ENCODE measurements at places on chromosomes 7 and 10.

- DNase-seq: no peak
Measured at GRCh38 chr10:127215866-127216265, 19.5 kb upstream of the INSYN2A start.

- DNase-seq: no peak
Measured at GRCh38 chr7:1232623-1233332, at the start of gene UNCX. Gene UNCX, plus strand, starts transcription at chr7:1232872. Its CDS starts 146 bp downstream, at chr7:1233018.

GRCh38 chr10:21260066-21260465 is 265.4 kb downstream of the SKIDA1 start:
- DNase-seq: no peak

- DNase-seq: no peak
Measured at GRCh38 chr7:20064974-20065862, 152.0 kb downstream of the MACC1 start.

- DNase-seq: no peak
Measured at GRCh38 chr7:2003931-2004812, 228.6 kb downstream of the MAD1L1 start.

- DNase-seq: no peak
Measured at GRCh38 chr7:4074407-4074806, 607.7 kb upstream of the FOXK1 start.

DNA sequence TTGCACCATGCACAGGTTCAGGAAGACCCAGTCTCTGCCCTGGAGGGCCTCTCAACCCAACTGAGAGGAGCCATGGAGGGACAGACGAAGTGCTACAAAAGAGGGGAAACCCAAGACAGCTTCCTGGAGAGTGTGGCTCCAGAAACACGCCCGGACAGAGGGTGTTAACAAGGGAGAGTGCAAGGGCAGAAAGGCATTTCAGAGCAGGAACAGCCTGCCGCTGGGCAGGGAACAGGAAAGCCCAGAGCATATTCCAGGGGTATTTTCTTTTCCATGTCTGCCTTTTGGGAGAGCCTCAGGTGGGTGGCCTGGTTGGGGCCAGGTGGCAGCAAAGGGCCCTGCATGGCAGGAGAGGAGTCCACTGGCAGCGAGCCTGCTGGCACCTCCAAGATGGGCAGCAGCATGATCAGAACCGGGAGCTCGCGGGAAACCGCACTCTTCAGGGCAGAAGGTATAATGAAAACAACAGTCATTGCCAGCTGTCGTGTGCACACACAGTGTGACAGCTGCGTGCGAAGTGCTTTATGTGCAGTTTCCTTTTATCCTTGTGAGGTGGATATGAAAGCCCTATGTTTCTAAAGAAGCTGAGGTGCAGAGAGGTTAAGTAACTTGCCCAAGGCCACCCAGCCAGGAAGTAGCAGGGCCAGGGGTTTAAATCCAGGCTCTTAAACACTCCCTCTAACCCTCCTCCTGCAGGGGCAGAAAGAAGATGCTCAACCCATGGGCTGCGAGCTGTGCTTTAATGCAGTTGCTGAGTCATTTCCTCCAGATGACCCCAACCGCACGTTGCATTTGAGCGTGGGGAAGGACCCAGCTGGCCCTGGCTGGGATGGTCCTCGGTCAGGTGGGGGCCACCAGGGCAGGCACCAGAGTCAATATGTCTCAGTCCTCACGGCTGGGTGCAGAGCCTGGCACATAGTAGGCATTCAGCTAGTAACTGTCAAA is 128.6 kb downstream of the OAT start:
- DNase-seq: no peak

DNA sequence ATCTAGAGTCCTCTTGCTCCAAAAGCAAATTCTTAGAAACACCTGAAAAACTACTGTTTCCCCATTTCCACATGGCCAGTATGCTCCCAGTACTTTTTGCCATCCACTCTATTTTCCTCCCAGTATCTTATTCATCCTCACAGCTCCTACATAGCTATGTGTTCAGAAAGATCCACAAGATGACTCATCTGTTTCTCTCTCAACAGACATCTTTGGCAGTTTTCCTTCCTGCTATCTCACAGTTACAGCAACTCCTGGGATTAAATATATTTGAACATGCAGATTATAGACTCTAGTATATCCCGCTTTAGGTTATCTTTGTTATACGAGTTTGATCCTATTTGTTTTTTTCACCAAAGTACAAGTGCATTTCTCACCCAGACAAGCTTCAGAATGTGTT is 675.6 kb upstream of the POT1 start:
- no peak for DNase-seq

DNA sequence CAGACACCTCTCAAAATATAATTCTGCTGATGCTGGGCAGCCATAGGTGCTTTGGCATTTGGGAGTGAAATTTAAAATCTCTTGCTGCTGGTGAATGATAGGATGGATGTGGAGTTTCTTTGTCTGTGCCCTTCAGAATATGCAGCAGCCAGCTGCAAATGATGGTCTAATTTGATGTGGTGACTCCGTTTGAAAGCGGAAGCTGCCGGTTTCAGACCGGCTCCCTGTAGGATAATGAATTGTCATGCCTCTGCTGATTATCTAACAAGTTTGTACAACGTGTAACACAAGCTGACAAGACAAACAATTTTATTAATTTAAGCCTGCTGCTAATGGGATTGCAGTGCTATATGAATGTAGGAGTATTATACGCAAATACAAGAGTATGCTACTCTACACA is 103.5 kb downstream of the SND1 start:
- no peak for DNase-seq

DNA sequence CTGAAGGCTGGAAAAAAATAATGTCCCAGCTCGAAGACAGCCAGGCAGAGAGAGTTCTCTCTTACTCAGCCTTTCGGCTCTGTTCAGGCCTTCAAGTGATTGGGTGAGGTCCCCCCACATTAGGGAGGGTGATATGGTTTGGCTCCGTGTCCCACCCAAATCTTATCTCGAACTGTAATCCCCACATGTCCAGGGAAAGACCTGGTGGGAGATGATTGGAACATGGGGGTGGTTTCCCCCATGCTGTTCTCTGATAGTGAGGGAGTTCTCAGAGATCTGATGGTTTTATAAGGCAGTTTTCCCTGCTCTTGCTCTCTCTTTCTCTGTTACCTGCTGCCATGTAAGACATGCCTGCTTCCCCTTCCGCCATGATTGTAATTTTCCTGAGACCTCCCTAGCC is 36.6 kb upstream of the LEP start:
- DNase-seq: no peak

- DNase-seq: no peak
Measured at GRCh38 chr10:63197344-63198092, 64.4 kb downstream of the NRBF2 start.

DNA sequence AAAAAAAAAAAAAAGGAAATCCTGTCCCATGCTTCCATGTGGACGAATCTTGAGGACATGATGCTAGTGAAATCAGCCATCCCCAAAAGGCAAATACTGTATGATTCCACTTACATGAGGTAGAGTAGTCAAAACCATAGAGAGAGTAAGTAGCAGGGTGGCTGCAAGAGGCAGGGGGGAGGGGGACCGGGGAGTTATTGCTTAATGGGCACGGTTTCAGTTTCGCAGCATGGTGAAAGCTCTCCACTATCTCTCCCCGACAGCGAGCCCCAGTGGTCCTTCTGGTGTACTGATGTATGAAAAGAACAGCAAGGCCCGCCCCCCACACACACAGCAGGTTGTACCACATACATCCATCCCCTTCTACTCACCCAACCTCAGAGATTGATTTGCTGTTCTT is 32.8 kb downstream of the NOD1 start:
- DNase-seq: peak; percentile 23

DNA sequence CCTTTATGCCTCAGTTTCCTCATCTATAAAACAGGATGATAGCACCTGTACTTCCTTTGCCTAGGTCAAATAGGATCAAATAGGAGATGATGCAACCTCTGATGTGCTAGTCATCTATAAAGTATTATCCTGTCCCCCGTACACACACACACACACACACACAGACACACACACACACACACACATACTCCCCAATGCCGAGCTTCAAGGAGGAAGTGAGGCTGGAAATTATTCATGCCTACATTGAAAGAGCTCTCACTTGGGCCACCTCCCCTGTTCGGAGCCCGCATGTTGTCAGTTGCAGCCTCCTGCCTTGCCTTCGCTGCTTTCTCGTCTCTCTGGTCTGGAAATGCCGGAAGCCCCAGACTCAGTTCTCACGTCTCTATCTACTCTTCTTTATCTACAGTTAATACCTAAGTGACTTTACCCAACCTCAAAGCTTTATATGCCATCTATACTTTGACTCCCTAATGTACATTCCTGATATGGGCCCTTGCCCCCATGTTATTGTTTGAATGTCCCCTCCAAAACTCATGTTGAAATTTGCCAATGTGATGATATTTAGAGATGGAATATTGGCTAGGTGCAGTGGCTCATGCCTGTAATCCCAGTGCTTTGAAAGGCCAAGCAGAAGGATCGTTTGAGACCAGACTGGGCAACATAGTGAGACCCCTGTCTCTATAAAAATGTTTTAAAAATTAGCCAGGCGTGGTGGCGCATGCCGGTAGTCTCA is 6.9 kb upstream of the UBE2H start:
- DNase-seq: no peak

DNA sequence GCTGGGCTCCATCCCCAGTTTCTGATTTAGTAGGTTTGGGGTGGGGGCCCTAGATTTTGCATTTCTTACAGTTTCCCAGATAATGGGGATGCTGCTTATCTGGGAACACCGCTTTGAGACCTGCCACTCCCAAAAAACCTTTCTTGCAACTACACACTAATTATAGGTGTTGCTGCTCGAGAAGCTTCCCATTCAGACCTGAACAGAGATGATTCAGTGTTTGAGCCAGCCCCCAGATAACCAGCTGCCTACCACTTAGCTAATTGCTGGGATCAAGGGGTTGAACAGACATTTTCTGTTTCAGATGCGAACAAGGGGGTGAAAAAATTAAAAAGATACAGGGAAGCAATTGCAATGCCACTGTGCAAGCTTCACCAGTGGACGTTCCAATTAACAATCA is 448.5 kb downstream of the KCNMA1 start:
- no peak for DNase-seq

GRCh38 chr10:66782144-66782543 is 143.7 kb upstream of the LRRTM3 start:
- no peak for DNase-seq

GRCh38 chr7:29285444-29285793 is 90.8 kb downstream of the CHN2 start:
- DNase-seq: no peak

GRCh38 chr7:141686074-141686473 is 15.9 kb downstream of the DENND11 start:
- no peak for DNase-seq

GRCh38 chr10:30411263-30411662 is 22.7 kb upstream of the MAP3K8 start:
- no peak for DNase-seq

- DNase-seq: no peak
Measured at GRCh38 chr10:49347342-49347741, 48.4 kb downstream of the C10orf71 start.

GRCh38 chr7:20172736-20173334 is 44.3 kb downstream of the MACC1 start:
- DNase-seq: no peak

GRCh38 chr10:129697463-129698247 is 230.6 kb downstream of the MGMT start:
- no peak for DNase-seq

GRCh38 chr7:138606236-138606635 is 94.9 kb downstream of the SVOPL start:
- DNase-seq: no peak

DNA sequence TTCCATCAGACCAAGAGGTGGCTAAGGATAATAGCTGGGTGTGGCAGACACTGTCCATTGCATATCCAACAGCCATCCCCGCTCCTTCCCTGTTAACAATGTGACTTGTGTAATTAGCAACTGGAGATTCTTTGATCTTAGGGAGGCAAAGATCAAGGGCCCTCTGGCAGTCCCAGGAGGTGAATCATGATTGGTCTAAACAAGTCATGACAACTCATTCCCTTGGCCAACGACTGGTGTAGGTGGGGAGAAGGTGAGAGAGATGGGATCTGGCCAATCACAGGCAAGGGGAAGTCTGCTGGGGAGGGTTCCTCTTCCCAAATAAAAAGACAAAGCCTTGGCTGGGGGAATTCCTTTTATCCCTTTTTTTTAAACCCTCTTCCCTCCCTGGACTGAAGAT is 46.2 kb upstream of the COMTD1 start:
- no peak for DNase-seq

DNA sequence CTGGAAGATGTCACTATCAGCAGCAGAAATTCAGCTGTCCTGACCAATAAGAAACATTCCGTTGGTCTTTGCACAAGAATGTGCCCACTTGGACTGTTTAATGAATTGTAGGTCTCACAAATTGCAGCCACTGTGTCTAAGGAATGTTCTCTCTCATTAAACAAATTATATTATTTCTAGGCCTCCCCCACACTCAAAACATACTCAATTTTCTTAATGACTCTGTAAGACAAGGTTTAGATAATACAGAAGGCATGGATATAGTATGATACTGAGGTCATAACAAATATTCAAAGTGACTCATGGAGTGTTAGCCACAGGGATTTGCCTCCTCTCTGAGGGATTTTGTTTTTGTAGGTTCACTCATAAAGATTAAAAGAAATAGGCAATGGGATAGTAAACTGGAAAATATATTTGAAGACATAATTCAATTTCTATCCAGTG is 197.5 kb downstream of the PTN start:
- no peak for DNase-seq

- DNase-seq: no peak
Measured at GRCh38 chr7:101817471-101818286, at the start of gene CUX1. Gene CUX1, plus strand, starts transcription at chr7:101817626. Its CDS starts 14 bp downstream, at chr7:101817640.

DNA sequence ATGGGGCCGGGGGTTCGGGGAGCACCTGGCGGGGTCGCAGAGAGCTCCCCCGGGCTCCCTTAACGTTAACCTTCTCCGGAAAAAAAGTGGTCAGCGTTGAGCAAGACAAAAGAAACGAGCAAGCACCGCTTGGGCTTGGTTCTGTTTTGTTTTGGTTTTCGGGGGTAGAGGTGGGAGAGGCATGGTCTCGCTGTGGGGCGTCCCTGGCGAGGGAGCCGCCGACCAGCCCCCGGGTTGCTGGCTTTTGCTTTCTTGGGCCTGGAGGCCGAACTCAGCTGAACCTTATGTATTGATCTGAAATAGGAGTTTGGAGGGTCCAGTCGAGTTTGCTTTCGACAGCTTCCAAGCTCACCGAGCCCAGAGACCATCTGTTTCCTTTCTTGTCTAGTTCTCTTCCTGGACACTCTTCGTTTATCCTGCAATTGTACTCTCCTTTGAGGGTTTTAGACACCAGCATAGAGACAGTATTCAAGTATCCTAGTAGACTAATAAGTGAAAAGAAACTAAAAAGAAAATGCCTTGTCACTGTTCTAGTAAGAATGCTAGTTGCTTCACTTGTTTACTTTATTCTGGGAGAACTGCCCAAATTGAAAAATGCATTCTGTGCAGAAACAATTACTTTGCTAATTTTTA is 980 bp downstream of the FHIP2A start:
- DNase-seq: peak; percentile 6

GRCh38 chr7:32163141-32163806 is 93.1 kb upstream of the PDE1C start:
- DNase-seq: no peak

GRCh38 chr7:80999100-80999499 is 80.2 kb upstream of the SEMA3C start:
- no peak for DNase-seq

- DNase-seq: no peak
Measured at GRCh38 chr10:23718946-23719345, 280.1 kb downstream of the OTUD1 start.

- DNase-seq: no peak
Measured at GRCh38 chr10:89479771-89480446, 55.5 kb downstream of the SLC16A12 start.
